ENCODE measurements at places on chromosomes 7 and 10. TPM values are rescaled to one million over a fixed set of nuclear protein-coding genes. Genes with fewer than 3 reads are reported as not detected.

Gene PRSS37
- total RNA-seq = not detected

Gene SRRT
- total RNA-seq = 133 TPM

Gene CADPS2
- 25.8 TPM for total RNA-seq

Gene GRM3
- not detected for total RNA-seq

Gene ARHGAP22
- total RNA-seq = 4.6 TPM

Gene NPY4R
- total RNA-seq = not detected

Gene KIAA1549
- 6.3 TPM for total RNA-seq

Gene LRRC18
- not detected for total RNA-seq

Gene IMPDH1
- total RNA-seq = 40.2 TPM

Gene COL17A1
- total RNA-seq = 18.5 TPM

Gene ANK3
- 86.0 TPM for total RNA-seq

Gene GNGT1
- 0.70 TPM for total RNA-seq

Gene GIMAP5
- 19.2 TPM for total RNA-seq

Gene SUGCT
- 3.1 TPM for total RNA-seq

Gene CDC14C
- not detected for total RNA-seq

Gene TAS2R3
- total RNA-seq = 6.4 TPM

All from ureter (tissue), 1 donor.